ENCODE measurements at places on chromosomes 5 and 9. TPM values are rescaled to one million over a fixed set of nuclear protein-coding genes. Genes with fewer than 3 reads are reported as not detected.

The RNF130 gene
- 38.2 TPM for total RNA-seq

The LRRC19 gene
- not detected for total RNA-seq

The ABLIM3 gene
- total RNA-seq: 21.7 TPM

The ABCA1 gene
- total RNA-seq: 3.4 TPM

The SAXO1 gene
- total RNA-seq: not detected

The MAMDC2 gene
- total RNA-seq: 0.20 TPM

The TMEM174 gene
- not detected for total RNA-seq

The CEP120 gene
- 9.3 TPM for total RNA-seq
